ENCODE measurements at places on chromosomes 16 and 17.
A peak's percentile ranks its signal among the peaks of the same experiment; 100 is the strongest.

DNA sequence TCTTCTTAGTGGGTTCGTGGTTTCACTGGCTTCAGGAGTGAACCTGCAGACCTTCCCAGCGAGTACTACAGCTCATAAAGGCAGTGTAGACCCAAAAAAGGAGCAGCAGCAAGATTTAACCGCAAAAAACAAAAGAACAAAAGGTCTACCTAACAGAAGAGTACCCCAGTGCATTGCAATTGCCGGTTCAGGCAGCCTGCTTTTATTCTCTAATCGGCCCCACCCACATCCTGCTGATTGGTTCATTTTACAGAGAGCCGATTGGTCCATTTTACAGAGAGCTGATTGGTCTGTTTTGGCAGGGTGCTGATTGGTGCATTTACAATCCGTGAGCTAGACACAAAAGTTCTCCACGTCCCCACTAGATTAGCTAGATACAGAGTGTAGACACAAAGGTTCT lies 2.0 kb upstream of the ARRB2 start:
- DNase-seq: peak; percentile 32

DNA sequence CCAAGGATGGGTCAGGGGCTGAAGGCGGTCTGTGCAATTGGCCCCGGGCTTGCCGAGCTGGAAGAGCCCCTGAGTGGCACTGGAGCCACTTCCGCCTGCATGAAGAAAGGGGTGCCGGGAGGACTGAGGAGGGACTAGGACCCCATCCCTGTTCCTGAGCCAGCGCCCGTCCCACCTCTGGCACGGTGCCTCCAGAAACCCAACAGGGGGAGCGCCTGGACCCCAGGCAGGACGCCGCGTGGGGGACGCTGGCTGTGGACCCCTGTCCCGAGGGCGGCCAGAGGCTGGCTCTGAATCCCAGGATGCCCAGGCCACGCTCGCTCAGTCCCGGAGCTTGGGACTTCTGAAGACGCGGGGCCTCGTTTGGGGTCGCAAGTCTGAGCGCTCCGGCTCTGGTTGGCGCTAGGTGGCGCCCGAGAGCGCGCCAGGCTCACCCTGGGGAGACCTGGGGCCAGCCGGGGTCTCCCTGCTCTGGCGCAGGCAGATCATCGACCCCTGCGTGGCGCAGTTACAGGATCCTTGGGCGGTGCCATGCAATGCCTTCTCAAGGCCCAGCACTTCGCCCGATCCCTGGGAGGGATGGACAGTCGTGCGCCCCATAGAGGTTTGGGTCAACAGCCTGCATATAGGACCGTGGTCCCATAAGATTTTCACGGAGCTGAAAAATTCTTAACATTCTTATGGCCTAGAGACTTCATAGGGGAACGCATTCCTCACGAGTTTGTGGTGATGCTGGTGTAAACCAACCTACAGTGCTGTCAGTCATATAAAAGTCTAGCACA lies 58.5 kb upstream of the CREBBP start:
- peak; percentile 57 for DNase-seq

- DNase-seq: no peak
These were observed 39.4 kb downstream of the EFCAB13 start for GRCh38 chr17:47363171-47363570.

GRCh38 chr16:50505714-50506542 lies 42.3 kb upstream of the NKD1 start:
- DNase-seq: no peak

DNA sequence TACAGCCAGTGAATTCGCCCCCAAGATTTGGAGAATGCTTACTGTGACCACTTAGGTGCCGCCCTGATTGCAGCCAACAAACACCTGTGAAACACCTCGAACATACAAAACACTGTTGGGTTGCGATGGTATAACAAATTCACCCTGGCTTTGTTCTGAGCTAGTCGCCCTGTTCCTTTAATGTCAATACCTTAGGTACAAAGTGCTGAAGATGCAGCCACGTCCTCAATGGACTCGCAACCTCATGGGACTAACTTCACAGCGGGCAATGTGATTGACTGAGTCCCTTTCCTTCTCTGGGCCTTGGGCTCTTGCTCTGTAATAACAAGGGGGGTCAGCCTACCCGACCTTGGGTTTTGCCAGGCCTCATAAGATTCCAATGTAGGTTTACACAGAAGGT lies 28.9 kb upstream of the GOSR2 start:
- no peak for DNase-seq

GRCh38 chr16:2692251-2692947 lies 10.1 kb downstream of the KCTD5 start:
- no peak for DNase-seq

DNA sequence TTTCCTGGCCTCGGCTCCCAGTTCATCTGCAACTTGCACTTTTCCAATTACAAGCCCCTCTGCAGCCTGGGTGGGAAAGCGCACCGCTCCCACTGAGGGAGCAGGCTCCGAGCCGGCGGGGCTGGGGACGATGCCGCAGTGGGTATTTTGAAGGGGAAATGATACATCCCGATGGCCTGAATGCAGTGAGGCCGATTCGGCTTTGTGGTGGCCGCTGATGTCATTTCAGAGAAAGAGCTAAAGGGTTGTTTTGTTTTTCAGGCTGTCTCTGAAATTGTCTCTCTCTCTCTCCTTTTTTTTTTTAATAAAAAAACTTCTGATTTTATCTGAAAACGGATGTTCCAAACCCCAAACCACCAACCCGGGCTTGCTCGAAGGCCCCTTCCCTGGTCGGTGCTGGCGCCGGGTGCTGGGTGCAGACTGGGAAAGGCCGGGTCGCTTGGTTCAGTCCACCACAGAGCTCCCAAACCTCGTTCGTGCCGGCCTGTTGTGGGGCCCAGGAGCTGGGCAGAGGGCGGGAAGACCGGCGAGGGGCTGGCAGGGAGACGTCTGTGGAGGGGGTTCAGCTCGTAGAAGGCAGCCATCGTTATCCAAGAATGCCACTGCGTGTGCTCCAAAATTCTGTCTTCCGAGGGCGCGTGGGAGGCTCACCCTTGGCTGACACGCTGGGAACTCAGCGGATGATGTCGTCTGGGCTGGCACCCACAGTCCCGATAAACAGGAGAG lies 102.8 kb downstream of the FOXL1 start:
- no peak for DNase-seq

DNA sequence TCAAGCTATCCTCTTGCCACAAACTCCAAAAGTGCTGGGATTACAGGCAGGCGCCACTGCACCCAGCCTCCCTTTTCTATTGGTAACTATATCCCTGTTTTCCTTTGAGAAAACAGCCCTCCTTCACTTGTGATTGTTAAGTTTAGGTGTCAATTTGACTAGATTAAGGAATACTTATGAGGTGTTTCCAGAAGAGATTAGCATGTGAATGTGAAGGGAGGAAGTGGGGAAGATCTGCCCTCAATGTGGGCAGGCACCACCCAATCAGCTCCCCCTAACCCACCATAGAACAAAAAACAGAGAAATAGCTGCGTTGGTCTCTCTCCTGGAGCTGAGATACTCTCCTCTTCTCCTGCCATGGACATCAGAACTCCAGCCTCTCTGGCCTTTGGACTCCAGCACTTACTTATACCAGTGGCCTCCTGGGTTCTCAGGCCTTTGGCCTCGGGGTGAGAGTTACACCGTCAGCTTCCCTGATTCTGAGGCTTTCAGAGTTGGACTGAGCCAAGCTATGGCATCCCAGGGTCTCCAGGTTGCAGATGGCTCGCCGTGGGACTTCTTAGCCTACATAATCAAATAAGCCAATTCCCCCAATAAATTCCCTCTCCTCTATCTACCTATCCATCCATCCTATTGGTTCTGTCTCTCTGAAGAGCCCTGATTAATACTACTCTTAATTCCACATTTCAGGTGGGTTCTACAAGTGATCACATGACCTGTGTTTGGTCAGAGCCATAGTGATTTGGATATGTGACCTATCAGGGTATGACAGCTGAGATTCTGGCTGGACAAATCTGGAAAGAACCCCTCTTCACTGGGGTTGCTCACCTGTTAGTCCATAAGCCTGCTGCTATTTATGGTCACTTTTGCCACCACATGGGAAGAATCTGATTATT lies 12.0 kb upstream of the STAT3 start:
- no peak for DNase-seq

DNA sequence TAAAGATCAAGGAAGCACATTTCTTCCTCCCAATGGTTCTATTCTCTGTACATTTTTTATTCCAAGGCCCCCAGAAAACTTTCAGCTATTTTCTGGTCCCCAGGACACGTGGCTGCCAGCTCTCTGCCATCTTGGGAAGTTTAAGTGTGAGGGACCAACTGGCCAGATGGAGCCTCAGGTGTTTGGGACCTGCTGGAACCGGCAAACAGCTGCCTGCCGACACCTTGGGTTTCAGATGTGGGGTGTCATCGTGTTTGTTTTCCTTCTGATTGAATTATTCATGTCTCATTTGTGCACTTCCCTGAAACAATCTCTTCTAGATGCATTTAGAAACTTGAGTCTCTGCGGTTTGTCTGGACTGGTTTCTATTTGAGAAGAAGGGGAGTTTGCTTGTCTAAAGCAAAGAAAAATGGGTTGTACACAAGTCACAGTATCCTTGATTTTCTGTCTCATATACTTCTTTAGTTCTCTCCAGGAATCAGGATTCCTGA lies 386.5 kb downstream of the SLC39A11 start:
- DNase-seq: no peak

GRCh38 chr17:80709090-80709695 lies 164.6 kb downstream of the RPTOR start:
- no peak for DNase-seq

DNA sequence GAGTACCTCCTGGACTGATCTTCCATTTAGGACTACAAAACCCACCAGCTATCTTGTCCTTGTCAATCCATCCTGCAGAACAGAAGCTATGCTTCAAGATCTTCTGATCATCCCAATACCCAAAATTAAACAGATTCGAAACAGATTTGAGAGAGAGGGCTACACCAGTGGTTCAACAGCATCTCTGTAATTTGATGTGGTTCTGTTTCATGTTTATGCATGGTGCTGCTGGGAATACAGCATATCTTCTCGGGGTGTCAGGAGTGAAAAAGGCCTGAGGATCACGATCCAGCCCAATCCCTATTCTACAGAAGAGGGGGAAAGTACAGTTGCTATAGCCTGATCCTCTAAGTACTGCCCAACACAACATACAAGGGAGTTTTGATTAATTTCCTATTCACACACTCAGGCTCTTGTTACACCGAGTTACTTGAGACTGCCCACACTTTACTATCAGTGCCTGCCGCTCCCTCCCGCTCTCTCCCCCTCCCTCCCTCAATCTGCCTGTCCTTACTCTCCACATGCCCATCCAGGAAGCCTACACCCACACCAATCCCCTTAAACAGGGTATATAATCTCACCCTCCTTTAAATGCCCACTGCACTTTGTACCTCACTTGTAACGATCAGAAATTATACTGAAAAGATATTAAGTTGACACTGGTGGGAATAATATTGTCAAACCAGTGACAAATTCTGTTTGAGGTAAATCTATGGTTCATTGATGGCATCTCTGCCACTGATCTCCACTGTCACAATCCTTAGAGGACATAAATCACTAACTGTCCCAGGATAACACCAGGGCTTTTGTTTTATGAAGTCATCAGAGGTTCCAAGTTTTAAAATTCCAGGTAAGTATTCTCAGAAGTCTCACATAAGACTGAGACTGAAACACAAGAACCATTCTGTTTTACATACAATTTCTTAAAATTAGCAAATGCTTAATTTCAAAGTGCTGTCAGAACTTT lies 89.3 kb upstream of the PLEKHM1 start:
- DNase-seq: no peak

DNA sequence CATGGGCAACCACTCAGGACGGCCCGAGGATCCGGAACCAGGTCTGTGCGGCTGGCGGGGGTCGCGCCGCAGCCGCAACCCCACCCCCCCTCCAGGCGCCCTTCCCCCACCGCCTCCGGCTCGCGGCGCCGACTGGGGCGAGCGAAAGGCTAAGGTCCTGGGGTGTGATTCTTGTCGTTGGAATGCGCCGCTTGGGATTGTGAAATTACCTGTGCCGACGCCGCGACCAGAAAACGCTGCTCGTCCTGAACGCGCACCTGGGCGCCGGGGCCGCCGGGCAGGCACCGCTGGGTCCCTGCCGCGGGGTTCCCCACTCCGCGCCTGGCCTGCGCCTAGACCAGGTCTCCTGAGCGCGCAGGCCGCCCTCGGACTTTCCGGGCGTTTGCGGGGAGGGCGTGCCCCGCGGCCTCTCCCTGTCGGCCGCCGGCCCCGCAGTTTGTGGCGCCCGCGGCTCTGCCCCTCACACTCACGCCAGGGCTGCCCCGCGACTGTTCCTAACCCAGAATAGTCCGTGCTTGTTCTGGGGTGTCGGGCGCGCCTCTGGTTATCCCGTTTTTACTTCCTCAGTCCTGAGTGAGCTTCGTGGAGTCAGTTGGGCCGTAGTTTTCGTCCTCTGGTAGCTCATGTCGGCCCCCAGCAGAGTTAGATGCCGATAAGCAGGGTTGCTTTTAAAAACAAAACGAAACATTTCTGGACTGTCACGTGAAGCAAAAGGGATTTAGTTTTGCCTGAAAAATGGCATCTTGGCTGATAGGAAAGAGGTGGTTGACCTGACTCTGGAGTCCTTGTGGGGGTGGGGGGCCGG lies 147.2 kb downstream of the SPECC1 start:
- DNase-seq: peak; percentile 28

DNA sequence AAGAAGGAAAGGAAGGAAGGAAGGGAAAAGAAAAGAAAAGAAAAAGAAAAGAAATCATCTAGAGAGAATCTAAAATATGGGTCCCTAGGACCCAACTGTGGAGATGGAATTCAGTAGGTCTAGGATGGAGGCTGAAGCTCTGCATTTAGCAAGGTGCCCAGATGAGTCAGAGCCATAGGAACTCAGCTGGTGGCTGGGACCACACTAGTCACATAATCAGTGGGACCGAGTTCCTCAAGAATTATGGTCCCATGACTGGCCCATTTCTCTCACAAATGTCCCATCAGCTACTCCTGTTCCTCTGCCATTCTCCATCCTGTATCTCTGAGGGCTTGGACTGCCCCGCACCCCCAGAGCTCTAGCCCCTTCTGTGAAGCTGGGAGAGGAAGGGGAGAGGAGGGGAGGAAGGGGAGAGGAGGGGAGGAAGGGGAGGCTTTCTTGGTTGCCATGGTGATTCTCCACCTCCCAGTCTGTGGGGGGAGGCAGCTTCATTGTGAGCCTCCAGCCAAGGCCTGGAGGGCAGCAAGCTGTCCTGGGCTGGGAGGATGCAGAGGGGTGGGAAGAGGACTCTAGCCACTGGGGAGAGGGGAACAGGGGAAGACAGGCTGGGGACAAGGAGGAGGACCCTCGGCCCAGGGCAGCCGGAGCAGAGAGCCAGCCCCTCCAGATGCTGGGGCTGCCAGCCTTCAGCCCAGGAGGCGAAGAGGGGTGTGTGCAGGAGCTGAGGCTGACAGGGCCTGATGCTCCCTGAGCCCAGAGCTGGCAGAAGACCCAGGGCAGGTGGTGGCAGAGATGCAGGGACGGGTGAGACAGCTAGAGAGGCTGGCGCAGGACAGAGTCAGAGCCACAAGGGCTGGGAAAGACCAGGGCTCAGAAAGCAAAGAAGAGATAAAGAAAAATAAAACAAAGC lies 37.8 kb upstream of the LHX1 start:
- DNase-seq: no peak

GRCh38 chr17:10614536-10615155 lies 42.5 kb downstream of the MYH3 start:
- DNase-seq: no peak

- DNase-seq: no peak
These were observed 390.7 kb downstream of the XYLT1 start for GRCh38 chr16:17080105-17080504.

- DNase-seq: no peak
These were observed 66.8 kb downstream of the KPNA2 start for GRCh38 chr17:68102318-68102758.

Measured in T-helper 17 cell (primary cell).